NCI-H1105 (cell line): ENCODE measurements at places on chromosomes 5 and 9.

GRCh38 chr5:138646671-138647070, 71.5 kb upstream of the HSPA9 start:
- no peak for DNase-seq

DNA sequence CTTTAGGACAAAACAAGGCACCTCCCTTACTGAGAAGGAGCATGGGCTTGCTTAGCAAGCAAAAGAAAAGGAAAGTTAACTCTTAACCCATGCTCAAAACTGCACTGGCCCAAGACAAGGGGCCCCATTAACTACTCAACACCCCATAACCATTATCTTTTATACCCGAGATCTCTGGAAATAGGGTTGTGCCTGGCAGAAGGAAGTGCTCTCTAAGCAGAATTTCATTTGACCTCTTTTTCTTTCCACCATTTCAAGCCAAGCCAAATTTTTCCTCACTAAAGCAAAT, 167.2 kb downstream of the RASEF start:
- no peak for DNase-seq

- peak; percentile 5 for DNase-seq
Observed at GRCh38 chr9:19994296-19994695, 205.5 kb upstream of the SLC24A2 start.

- DNase-seq: no peak
Observed at GRCh38 chr5:107621089-107621488, 49.6 kb downstream of the EFNA5 start.

DNA sequence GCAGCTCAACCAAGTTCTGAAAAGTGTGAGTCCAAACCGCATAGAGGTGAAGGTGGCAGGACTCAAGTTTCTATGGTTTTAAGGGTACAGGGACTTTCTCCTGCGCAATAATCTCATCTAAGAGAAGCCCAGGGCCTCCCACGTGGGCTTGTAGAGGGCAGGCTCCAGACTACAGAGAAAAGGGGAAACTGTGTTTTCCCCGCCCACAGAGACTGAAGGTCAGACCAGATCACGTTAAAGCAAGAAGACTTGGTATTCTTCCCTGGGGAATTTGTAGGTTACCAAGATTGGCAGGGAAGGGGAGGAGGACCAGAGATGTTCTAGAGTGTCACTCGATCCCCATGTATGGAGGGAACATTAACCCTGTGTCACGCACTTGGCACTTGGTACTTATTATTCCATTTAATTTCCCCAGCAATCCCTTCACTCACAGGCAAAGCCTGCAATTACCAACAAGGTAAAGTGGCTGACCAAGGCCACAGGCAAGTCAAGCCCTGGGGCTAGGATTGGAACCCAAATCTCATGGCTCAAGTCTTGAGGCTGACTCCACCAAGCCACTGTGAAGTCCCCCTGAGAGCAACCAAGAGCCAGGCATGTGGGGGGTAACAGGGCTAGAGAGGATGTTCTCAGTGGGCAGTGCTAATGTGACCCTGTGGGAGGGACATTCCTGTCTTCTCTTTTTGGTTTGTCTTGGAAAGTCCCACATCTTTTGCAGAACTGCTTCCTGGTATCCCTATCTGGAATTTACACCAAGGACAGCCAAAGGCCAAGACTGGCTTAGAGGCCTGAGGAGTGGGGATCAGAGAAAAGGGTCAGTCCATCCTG, 18.3 kb upstream of the NEK6 start:
- DNase-seq: no peak

DNA sequence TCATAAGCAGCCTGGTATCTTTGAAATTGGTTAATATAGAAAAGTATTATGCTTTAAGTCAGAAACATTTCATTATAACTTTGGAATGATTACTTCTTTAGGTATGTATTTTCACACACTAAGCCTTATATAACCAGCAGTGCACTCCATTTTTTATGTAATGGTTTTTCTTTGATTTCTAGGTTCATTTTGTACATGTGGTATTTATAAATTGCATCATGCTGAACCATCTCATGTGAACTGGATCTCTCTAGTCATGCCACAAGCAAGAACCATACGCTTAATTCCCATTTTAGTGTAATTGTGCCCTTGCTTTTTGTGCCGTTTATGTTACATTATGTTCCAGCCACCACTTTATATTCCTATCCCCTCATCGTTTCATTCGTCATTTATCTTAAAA, 38.6 kb upstream of the SRP19 start:
- no peak for DNase-seq

DNA sequence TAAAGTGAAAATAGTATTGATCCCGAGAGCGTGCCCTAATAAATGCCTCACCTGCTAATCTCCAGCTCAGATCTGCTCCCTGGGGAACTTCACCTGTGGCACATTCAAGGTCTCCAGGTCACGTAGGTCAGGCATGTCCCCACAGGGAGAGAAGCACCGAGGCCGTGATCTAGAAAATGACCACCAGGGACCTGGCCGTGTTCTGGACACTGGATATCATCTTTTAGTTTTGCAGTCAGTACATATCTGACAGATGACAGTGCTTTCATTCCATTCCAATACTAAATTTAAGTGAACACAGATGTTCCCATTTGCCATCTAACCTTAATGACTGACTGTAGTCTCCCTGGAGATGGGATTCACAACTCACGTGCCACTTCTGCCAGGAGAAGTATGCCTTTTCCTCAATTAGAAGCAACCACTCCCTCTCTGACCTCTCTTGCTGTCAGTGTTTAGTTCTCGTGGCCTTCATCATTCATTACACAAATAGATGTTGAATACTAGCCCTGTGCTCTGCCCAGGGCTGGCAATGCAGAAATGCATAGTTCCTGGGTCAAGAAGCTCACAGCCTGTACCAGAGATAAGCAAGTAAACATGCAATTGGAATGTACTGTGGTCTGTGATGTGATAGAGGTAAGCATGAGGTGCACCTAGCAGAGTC, 276.5 kb downstream of the NTRK2 start:
- DNase-seq: no peak

GRCh38 chr5:104363567-104363966, 801.0 kb upstream of the NUDT12 start:
- no peak for DNase-seq

GRCh38 chr9:134026581-134026980, 1.3 kb downstream of the BRD3OS start:
- no peak for DNase-seq

DNA sequence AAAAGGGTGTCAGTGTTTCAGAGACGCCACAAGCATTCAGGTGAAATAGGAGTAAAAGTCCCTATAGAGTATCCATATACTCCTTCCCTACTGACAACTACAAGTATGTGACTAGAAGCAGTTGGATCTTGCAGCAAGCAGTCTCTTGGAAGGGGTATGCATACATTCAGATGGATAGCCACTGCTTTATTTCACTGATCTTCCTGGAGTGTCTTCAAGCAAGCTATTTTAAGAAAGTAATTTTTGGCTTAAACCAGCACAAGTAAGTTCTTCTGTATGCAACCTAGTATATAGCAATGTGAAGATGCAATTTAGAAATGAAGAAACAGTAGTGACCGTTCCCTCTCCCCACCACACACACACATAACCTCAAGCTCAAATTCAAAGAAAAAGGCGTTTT, 446.8 kb upstream of the CDH18 start:
- no peak for DNase-seq

DNA sequence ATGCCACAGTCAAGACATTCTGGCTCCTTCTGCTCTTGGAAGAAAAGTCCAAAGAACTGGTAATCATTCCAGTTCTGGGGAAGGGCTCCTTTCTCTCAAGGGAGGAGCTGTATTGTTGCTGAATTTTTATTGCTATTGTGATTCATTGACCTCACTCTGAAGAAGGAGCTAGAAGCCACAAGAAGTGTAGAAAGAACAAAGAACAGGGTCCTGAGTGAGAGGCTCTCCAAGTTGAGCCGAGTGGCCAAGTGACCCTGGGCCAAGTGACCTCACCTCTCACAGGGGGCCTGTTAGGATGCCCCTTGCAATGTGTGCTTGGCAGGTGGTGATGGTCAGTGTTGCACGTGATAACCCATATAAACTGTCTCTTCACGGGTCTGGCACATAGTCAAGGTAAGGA, 173.3 kb downstream of the FGF18 start:
- no peak for DNase-seq

DNA sequence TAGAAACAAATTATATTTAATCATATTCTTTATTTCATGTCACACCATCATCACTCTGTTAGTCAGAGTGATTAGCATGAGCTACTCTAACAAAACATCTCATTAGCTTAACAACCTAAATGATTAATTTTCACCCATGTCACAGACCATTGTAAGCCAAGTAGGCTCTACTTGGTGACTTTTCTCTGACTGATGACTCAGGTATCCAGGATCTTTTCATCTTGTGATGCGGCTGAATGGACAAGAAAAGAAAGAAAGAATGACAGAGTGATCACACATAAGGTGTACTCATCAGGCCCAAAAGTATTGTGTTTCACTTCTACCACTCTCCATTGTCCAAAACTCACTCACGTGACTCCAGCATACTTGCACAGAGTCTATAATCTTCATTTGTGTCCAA, 299.3 kb downstream of the ANXA1 start:
- no peak for DNase-seq

DNA sequence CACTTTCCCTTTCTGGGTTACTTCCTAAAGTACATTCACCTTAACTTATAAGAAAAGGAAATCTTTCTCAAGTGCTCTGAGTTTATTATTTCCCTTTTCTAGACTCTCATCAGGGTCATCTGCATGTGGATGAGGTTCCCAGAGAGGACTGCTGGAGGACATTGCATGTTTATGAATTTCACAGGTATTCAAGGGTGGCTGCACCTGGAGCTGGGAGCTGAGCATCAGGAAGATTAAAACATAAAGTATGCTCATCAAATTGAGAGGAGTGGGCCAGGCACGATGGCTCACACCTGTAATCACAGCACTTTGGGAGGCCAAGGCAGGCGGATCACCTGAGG, 34.7 kb upstream of the PLIN2 start:
- DNase-seq: no peak

DNA sequence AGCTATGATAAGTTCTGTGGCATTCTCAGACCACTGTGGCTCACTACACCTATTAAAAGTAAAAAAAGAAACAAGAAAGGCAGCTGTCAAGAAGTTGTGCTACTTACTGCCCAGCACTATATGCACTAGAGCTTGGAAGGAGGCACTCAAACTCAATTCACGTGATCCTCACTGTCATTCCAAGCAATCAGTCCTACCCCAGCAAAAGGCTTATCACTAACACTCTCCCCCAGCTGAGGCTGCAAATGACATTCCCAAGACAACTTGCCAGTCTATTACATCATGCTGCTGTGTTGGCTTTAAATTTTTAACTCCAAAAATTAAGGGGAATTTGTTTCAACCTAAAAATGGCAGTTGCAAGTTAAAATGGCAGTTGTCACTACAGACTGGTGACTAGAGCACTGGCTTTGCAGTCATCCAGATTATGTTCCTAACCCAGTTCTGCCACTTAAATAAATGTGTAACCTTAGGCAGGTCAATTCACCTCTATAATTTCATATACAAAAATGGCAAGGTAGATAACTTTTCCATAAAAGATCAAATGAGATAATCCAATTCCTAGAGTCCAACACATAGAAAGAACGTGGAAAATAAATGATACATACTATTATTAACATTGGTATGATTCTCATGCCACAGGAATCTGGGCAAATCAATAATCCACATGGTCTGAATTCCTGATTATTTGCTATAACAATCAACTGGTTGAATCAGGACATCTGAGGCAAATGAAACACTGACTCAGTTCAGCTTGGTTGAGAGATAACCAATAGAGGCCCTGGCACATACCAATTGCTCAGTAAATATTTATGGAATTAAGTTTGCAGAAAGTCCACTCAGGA, 52.4 kb downstream of the FBXW11 start:
- DNase-seq: no peak

DNA sequence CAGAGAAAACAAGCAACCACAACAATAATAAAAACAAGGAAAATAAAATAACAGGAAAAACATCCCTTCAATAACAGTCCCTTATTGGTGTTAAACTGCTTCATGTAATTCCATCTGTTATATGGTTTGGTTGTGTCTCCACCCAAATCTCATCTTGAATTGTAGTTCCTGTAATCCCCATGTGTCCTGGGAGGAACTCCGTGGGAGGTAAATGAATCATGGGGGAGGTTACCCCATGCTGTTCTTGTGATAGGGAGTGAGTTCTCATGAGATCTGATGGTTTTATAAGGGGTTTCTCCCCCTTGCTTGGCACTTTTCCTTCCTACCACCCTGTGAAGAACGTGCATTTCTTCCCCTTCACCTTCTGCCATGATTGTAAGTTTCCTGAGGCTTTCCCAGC, 369.8 kb downstream of the TMEM232 start:
- no peak for DNase-seq

GRCh38 chr5:132456296-132456986, 34.1 kb downstream of the IRF1 start:
- DNase-seq: no peak

GRCh38 chr9:114174876-114175771, 19.8 kb downstream of the COL27A1 start:
- no peak for DNase-seq

GRCh38 chr9:90449213-90449925, 193.3 kb downstream of the DIRAS2 start:
- no peak for DNase-seq

- peak; percentile 2 for DNase-seq
Observed at GRCh38 chr5:893711-894110, 1.0 kb downstream of the TRIP13 start.

- no peak for DNase-seq
Observed at GRCh38 chr9:20357037-20357432, 265.3 kb downstream of the MLLT3 start.

DNA sequence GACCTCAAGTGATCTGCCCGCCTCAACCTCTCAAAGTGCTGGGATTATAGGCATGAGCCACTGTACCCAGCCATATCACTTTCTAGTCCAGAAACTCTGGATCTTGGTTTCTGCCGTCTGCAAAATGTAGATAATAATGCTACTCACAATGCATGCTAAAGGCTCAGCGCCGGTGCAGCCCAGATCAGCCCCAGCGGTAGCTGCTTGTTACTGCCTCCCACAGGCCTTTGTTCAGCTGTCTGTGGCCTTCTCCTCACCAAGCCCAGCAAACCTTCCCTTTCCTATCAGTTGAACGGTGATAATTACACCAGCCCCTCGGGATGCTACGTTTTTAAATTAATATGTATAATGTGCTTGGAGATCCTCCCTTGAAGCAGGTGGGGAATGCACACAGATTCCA, 26.2 kb upstream of the MSX2 start:
- DNase-seq: no peak

GRCh38 chr5:148297731-148298130, 14.5 kb upstream of the SPINK7 start:
- no peak for DNase-seq

DNA sequence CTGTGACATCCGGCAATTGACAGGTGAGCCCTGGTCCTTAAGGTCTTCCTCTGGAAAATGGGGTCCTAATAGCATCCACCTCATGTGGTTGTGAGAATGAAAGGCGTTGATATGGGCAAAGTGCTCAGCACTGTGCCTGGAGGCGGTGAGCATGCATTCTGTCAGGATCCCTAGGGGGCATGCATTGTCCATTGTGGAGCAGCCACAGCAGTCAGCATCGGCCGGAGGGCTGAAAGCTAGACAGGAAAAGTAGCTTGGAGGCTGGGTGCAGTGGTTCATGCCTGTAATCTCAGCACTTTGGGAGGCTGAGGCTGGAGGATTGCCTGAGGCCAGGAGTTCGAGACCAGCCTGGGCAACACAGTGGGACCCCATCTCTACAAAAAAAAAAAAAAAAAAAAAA, 122.2 kb downstream of the LHX2 start:
- DNase-seq: no peak
